ENCODE measurements at places on chromosomes 2 and 18.

DNA sequence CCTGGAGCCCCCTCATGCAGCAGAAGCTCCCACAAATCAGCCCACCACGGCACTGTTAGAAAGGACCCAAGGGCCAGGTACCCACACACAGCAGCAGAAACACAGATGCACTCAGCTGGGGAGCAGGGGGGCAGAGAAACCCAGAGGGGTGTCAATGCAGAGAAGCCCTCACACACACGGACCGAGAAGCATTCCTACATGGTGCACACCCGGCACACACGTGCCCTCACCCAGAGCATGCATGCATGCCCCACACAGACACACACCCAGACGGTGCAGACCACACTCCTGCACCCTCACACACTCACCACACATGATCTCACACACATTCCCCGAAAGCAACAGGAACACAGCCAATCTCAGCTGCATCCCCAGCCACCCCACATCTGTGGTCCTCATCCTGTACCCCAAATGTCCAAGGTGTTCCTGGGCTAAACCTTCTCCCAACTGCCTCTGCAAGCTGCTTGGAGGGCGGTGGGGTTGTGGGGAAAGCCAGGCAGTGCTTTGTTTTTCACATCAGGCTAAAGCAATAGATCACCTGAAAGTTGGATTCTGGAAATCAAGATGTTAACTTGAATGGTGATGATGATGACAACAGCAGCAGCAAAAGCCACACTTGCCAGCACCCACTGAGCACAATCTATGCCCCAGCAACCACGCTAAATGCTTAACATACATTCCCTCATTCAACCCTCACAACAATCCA is 102.3 kb downstream of the ZFP36L2 start:
- DNase-seq, result peak; percentile 29

DNA sequence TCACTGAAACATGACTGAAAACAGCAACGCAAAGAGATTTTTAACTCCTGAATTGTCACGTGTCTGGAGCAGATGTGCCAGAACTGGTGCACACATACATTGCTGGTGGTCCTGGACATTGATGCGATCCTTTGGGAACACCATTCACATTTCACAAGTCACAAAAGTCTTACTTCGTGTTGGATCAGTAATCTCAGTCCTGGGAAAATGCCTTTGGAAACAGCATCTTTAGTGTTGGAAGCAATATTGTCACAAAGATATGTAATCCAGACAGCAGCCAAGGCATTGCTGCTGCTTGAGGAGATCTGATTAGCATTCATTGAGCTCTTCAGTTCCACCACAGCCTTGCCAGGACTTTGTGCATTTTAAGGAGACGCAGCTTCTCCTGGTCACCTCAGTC is 126.2 kb upstream of the SH3BP4 start:
- no peak for DNase-seq

DNA sequence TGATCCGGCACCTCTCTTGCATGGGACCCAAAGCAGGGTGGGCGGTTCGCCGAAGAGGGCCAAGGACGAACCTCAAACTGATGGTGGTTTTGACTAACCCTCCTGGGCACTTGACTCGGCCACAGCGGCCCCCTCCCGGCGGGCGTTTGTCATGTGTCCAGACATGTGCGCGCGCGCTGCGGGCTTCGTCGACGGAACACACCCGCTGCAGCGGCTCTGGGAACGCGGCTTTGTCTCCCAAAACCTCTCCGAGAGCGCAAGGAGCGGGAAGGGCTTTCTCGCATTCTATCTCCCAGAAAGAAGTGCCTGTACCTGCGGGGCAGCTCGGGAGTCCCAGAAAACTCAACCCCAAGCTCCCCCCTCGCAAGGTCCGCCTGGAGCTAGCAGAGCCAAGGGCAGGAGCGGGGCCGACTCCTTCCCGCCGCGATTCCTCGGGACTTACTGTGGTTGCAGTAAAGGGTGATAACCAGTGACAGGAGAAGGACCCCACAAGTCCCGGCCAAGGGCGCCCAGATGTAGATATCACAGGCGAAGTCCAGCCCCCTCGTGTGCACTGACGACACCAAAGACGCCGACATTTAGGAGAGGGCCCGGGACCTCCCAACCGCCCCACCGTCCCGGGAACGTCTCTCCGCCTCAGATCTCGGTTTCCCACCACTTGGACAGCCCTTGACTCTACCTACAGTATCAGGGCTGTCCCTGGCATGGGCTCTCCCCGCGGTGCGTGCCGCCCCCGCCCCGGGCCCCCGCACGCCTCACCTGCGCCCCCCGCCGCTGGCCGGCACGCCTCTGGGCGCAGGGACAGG is 1.6 kb downstream of the CD8A start:
- DNase-seq, result no peak

GRCh38 chr2:113298176-113298575 is 19.5 kb upstream of the PAX8 start:
- no peak for DNase-seq

DNA sequence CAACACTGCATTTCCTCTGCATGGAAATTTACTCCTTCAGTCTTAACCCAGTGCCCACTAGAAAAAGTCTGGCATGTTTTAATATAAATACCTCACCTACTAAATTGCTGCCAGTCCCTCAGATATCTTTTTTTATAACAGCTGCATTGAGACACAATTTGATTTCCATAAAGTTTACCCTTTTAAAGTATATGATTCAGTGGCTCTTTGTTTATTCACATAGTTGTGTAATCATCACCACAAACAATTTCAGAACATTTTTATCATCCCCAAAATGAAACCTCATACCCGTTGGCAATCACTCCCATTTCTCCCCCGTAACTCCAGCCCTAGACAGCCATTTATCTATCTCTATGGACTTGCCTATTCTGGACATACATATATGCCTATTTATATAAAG is 17.0 kb upstream of the FRZB start:
- no peak for DNase-seq

DNA sequence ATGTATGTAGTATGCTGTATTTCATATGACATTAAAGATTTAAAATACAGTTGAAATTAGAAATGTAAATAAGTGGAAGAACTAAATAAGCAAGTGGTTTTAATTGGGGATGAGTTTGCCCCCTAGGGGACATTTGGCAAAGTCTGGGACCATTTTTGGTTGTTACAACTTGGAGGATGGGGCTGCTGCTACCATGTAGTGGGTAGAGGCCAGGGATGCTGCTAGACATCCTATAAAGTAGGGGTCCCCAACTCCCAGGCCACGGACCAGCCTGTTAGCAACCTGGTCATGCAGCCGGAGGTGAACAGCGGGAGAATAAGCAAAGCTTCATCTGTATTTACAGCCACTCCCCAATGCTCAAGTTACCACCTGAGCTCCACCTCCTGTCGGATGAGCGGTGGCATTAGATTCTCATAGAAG is 27.9 kb upstream of the ASNSD1 start:
- no peak for DNase-seq

DNA sequence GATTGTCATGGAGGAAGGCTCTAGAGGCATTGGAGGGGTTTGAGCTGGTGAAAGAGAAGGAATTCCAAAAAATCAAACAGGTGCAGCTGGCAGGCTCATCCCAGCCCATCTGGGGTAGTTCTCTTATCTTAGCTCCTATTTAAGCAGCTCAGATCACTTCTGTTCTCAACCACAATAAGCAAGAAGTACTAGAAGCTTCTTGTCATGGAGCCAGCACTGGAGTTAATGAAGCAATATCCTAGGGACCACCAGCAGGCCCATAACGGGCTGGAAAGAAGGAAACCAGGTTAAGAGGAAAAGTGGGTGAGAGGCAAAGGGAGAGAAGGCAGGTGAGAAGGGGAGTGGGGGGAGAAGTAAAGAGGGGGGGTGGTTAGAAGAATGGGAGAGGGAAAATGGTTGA is 100.7 kb upstream of the ZFP36L2 start:
- peak; percentile 17 for DNase-seq

DNA sequence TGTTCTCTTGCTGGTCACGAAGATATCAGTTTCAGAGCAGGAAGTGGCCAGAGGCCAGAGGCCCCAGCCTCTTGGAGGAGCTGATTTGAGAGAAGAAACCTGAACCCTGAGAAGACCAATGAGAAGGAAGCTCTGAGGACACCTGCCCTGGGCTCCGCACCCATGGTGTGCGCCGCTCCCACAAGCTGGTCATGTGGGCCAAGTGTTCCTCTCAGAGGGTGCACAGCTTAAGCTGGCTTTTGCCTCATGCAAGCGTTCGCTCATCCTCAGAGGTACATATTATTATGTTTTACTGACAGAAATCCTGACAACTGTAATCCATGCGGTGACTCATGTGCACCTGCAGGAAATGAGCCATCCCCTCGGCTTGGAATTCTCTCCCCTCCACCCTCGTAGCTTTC is 316.1 kb upstream of the MYT1L start:
- DNase-seq, result no peak

- DNase-seq, result no peak
These were observed 261.5 kb upstream of the DSEL start for GRCh38 chr18:67778016-67778415.

DNA sequence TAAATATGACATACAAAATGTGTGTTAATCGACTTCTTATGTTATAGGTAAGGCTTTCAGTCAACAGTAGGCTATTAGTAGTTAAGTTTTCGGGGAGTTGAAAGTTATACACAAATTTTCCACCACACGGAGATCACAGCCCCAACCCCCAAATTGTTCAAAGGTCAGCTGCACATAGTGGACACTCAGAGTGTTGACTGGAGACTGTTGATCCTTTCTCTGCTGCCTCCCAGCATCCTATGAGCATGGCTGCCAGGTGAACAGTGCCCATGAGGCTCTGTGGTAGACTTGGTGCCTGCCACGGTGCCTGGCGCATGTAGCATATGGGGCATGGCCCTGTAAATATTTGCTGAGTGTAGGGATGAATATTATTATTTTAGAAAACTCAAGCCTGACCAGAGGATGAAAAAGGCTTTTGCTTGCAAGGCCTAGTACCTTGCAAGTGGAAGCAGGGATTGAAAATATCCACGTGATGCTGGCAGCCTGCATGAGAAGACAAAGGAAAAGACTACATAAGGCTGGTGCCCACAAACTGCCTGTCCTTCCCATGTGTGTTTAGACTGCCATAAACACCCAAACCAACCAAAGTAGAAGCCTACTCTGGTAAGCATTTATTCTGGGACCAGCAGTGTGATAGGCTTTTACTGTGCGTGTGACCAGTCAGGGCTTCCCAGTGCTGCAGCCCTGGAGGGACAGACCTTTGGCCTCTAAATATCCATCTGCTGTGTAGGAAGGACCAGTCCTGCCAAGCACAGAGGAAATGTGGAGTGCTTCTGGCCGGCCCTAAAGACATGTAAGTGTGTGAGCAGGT is 226.1 kb downstream of the LDLRAD4 start:
- no peak for DNase-seq

GRCh38 chr2:50546790-50547189 is 485.1 kb downstream of the NRXN1 start:
- no peak for DNase-seq

DNA sequence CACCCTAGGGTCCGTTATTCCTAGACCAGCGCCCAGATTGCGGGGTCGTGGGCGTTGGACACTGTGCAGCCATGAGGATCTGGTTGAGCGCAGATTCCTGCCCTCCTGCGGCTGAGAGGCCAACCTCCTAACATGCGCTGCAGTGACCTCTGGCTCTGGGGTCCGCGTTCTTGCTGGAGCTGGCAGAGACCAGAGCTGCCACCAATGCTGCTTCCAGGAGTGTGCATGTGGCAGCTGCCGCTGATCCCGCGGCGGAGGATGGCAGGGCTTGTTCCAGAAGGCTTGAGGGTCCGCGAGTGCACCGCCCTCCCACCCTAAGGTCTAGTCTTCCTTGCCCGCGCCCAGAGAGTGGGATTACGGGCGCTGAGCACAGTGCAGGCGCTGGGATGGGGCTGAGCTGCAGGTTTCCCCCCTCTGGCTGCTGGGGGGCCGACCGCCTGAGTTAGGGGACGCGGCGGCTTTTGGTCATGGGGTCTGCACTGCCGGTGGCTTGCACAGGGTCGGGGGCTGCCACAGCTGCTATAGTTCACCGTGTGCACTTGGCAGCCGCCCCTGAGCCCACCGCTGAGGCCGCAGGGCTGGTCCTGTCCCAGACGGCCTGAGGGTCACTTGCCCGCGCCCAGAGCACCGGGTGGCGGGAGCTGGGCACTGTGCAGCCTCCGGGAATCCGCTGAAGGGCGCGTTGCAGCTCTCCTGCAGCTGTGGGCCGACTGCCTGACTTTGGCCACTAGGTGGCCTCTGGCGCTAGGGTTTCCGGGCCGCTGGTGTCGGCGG is 145.9 kb downstream of the CCDC74A start:
- peak; percentile 61 for DNase-seq

DNA sequence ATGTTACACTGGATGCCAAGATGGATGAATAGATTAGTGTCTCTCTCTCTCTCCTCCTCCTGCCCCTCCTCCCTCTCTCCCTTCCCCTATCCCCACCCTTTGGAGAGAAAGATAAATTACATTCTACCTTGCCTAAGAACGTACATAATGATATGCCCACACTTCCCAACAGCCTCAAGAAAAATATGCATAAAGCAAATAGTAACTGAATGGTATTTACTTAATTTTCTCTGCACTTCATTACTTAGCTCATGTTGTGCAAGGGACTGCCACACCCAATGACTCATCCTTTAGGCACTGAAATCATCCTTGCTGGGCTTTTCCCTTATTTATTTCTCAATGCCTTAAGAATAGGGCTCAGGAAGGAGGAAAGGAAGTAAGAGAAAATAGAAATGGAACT is 137.3 kb upstream of the PID1 start:
- DNase-seq, result no peak
